H1 (cell line): ENCODE measurements at places on chromosomes 12 and 14. TPM values are rescaled to one million over a fixed set of nuclear protein-coding genes. Genes with fewer than 3 reads are reported as not detected.

GRCh38 chr12:103441437-103442181 lies 54.2 kb downstream of the C12orf42 start:
- no peaks in the 10 kb centered on the region for H3K27me3 ChIP-seq
- no peak overlapping the region for H3K27ac ChIP-seq
- DNase-seq: no peak
- H3K4me3 ChIP-seq: no peak overlapping the region

DNA sequence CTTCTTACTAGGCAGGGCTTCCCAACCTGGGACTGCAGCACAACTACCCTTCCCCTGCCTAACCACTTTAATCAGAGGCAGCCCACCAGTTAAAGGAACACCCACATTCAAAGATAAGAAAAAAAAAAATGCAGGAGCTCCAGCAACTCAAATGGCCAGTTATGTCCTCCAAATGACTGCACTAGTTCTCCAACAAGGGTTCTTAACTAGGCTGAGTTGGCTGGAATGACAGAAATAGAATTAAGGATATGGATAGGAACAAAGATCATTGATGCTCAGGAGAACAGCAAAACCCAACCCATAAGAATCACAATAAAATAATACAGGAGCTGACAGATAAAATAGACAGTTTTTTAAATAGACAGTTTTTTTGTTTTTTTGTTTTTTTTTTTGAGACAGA lies 154.2 kb downstream of the PLCZ1 start:
- H3K36me3 ChIP-seq: no peaks in the 10 kb centered on the region; the same call in 1 of the 2 replicates
- H3K4me3 ChIP-seq: no peak overlapping the region
- no peaks in the 10 kb centered on the region for H3K27me3 ChIP-seq
- H3K4me1 ChIP-seq: no peaks in the 10 kb centered on the region
- H3K27ac ChIP-seq: no peak overlapping the region

RTL1 gene
- total RNA-seq: not detected in 2 replicates

DNA sequence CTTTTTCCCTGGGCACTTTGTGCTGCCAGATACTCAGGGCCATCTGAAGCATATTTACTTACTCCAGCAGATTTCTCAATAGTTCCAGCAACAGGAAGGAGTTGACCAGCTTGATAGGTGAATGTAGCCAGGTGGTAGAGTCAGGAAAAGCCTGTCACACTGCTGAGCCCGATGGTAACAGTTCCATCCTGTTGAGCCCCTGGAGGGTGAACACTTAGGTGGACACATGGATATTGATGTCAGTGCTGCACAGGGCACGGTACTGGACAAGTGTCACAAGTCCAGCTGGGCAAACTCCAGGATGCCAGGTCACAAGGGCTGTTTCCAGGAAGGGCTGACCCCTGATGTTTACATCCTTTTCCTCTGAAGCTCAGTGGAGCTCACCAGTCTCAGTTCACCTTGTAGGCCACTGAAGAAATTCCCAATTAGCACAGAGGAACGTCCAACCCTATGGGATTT lies 2.3 kb upstream of the SMOC1 start:
- peaks cover 17% of the 10 kb centered on the region for H3K27me3 ChIP-seq
- H3K4me3 ChIP-seq: no peak overlapping the region
- H3K27ac ChIP-seq: no peak overlapping the region
- no peak for DNase-seq

RNASE1 gene
- 2.2 and 3.0 TPM in 2 replicates for total RNA-seq

- H3K27ac ChIP-seq: no peak overlapping the region
- H3K27me3 ChIP-seq: no peaks in the 10 kb centered on the region
These were observed 147.9 kb upstream of the E2F7 start for GRCh38 chr12:77213319-77213718.

GRCh38 chr14:75280291-75280830 lies 1.7 kb downstream of the FOS start:
- peaks cover 10% of the 10 kb centered on the region for H3K36me3 ChIP-seq
- H3K4me1 ChIP-seq: peaks cover 11% of the 10 kb centered on the region
- H3K4me3 ChIP-seq: peak overlapping the region; percentile 75; the same call in 1 of the 2 replicates

GRCh38 chr12:26274441-26275312 lies 79.3 kb downstream of the SSPN start:
- no peak overlapping the region for H3K4me3 ChIP-seq
- peak; percentile 17 for DNase-seq
- H3K27me3 ChIP-seq: no peaks in the 10 kb centered on the region
- no peaks in the 10 kb centered on the region; the same call in 1 of the 2 replicates for H3K4me1 ChIP-seq

KRT77 gene
- total RNA-seq: 0.10 TPM in 1 of 2 replicates, not detected in the other

ASB2 gene
- 0.77 and 1.0 TPM in 2 replicates for total RNA-seq

GRCh38 chr12:67534681-67535080 lies 113.9 kb upstream of the DYRK2 start:
- DNase-seq: no peak
- H3K4me3 ChIP-seq: no peak overlapping the region
- H3K36me3 ChIP-seq: no peaks in the 10 kb centered on the region

- peaks cover 16% of the 10 kb centered on the region for H3K4me1 ChIP-seq
- no peaks in the 10 kb centered on the region for H3K36me3 ChIP-seq
- peak; percentile 13 for DNase-seq
- no peak overlapping the region for H3K4me3 ChIP-seq
- H3K27me3 ChIP-seq: no peaks in the 10 kb centered on the region
These were observed 25.5 kb upstream of the EMP1 start for GRCh38 chr12:13170892-13171490.

DNA sequence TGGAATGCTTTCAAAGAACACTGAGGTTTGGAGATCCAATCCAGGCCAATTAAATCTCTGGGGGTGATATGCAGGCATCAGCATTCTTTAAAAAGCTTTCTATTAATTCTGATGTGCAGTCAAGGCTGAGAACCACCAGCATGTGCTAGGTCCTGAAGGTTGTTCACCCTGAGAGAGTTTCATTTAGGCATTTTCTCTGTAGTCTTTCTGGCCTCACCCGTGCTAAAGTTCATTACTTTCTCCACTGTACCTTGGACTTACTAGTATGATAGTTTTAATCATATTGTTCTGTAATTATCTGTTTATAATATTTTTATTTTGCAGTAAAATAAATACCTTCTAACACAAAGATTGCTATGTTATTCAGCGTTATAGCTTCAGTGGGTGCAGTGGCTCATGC lies 32.9 kb downstream of the SOS2 start:
- no peak overlapping the region for H3K4me3 ChIP-seq
- no peaks in the 10 kb centered on the region for H3K4me1 ChIP-seq
- DNase-seq: no peak
- H3K36me3 ChIP-seq: no peaks in the 10 kb centered on the region
